ENCODE measurements at places on chromosomes 12 and 14.

- DNase-seq = peak; percentile 58
Observed at GRCh38 chr14:37595809-37596621, 586 bp downstream of the TTC6 start.

GRCh38 chr14:97866664-97867063 is 1069.5 kb downstream of the VRK1 start:
- no peak for DNase-seq

DNA sequence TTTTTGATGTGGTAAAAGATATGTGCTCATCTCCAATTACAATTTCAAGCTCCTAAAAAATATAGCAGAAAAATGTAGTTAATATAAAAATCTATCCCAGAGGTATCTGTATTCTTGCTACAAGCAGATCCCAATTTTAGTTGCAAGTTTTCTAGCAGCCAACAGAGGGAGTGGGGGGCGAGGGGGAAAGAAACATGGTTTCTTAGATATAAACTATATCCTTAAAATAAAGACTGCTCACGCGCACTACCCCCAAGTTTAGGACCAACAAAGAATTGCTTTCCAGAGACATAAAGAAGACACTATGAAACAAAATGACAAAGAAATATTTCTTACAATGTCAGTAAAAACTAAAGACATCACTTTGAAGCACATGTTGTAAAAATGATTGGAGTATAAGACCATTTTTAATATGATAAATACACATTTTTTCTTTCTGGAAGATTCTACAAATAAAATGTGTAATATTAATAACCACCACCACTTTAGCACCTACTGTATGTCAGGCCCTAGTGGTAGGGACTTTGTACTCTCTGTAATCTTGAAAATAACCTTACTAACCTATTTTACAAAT is 5.4 kb downstream of the MAGOHB start:
- no peak for DNase-seq

DNA sequence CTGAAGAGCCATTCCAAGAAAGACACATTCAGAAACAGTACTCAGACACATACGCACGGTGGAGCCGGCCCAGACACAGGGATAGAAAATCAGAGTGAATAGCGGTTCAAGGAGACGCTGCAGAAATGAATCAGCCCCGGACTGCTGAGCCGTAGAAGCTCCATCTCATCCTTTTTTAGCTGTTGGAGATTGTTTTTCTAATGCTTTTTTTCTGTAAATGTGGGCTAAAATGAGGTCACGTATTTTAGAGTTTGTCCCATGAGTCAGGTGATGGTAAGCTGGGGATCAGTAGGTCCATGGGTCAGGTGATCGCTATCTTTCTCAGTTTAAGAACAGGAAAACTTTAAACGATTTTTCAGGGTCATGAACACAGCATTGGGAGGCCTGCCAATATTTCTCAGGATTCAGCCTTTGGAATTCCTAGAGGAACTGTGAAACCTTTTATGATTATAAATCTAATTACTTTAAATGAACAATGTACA is 202.4 kb downstream of the ITPR2 start:
- DNase-seq = no peak

- no peak for DNase-seq
Observed at GRCh38 chr12:107229827-107230226, 136.5 kb upstream of the CRY1 start.

DNA sequence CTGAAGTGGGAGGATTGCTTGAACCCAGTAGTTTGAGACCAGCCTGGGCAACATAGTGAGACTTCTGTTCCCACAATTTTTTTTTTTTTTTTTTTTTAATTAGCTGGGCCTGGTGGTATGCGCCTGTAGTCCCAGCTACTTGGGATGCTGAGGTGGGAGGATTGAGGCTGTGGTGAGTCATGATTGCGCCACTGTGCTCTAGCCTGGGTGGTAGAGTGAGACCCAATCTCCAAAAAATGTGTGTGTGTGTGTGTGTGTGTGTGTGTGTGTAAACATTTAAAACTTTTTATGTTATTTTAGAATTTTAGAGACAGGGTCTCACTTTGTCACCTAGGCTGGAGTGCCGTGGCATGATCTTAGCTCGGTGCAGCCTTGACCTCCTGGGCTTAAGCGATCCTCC is 6.8 kb downstream of the PPP1R36 start:
- no peak for DNase-seq

GRCh38 chr12:109961612-109962011 is 34.6 kb downstream of the GIT2 start:
- DNase-seq = no peak

DNA sequence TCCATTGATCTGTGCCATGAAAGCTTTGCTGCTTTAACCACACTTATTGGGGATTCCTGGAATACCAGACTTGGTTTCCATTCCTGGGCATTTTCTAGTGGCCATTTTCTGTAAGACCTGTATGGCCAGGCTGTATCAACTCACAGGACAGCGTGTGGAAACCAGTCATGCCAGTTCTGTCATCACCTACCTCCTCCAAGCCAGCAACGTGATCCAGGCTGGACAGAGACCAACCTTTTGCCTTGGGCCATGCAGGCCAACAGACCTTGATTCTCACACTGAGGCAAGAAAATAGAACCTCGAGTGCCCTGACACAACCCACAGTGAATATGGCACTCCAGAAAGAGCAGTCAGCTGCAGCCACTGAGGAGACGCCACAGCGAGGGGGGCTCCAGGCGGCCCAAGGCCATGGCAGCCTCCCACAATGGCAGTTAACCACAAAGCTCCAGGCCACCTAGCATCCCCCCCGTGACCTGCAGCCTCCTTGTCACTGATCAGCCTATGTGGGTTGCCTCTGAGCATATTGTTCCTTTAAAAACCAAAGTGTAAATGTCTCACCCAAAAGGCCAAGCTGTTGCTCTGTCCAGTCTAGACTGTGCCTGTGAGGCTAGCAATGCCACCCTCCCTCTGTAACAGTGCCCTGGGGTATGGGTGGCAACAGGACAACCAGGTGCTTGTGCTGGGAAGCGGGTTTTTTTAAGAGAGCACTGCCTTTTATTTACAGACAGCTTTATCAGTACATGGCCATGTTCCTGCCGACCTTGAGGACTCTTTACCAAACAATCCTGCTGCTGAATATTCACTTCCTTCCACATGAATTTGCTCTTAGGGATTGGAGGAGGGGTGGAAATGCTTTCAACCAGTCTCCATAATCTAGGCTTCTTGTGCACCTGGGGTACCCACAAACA is 168.7 kb upstream of the HIF1A start:
- no peak for DNase-seq

DNA sequence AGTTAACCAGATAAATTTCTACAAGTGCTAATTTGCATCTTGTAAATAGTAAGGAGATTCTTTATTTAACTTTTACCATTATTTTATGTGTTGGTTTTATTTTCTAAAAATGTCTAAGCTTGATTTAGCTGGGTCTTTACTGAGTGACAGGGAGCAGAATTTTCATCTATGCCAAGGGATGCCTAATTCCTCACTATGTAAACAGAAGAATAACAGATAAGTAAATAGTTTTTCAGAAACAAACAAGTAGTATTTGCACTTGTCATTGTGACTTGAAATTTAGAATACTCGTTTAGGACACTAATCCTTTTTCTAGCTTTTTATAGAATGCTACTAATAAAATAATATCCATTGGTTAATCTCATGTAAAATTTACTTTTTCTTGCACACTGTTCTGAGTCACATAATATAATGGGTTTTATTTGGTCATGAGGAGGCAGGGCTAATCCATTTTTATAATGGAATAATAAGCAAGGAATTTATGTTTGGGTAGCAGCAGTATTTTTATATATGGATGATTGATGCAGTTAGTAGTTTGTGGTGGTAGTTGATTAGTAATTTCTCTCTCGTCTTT is 746.5 kb downstream of the SLC6A15 start:
- DNase-seq = no peak

DNA sequence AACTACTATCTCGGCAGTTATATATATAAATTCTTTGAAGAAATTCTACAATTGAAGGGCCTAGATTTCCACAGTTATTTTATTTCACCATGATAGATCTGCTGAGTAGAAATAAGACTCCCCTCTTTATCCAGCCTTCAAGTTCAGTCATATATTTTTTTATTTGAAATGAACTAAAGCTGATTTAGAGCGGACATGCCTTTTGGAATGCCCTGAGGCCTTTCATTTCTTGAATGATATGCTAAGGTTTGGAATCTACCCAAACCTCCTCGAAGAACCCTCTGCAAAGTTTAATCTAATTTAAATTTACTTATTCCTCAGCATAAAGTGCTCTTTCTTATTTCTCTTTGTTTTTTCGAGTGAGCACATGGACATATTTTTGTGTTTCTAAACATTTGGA is 15.1 kb downstream of the SIX1 start:
- no peak for DNase-seq

GRCh38 chr14:65373016-65373670 is 39.4 kb upstream of the FUT8 start:
- no peak for DNase-seq

GRCh38 chr12:67067453-67068203 is 201.5 kb upstream of the CAND1 start:
- DNase-seq = no peak

DNA sequence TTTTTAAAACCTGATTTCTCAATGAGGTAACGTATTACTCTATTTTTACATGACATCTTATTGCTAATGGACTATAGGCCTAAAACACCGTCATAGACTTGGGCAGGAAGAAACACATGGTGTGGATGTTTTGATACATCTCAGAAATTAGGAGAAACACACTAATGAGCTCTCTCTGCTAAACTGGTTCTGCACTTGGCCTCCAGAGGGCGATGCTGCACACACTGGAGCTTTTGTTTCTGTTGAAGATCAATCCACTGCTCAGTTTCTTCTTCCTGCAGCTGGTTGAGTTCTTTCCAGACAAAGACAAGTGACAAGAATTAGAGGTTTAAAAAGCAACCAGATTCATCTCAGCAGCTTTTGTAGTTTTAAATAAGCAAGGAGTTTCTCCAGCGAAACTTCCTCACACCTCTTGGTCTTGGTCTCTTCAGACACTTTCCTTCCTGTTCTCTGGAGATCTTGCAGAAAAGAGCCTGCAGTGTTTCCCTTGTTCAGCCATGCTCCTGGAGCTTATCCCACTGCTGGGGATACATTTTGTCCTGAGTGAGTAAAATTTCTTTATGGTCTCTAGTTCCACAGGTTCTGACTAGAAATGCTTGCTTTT is 178.5 kb upstream of the OR4E1 start:
- DNase-seq = peak; percentile 1

GRCh38 chr14:38168416-38168815 is 39.3 kb upstream of the SSTR1 start:
- DNase-seq = no peak

DNA sequence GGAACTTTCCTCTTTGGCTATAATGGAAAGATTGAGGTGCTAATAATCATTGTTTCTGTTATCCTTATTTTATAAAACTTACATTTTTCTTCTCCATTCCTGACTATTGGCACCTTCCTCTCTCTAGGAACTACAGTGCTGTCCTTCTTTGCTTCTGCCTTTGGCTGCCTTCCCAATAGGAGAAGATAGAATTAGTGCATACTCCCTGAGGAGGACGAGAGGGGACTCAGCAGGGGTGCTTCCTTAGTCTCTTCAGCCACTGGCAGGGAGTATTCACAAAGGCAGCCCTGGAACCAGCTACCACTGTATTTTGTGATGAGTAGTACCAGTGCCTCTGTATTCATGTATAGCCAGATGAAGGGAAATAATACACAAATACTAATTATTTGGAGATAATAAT is 208.5 kb downstream of the FOXG1 start:
- DNase-seq = no peak

DNA sequence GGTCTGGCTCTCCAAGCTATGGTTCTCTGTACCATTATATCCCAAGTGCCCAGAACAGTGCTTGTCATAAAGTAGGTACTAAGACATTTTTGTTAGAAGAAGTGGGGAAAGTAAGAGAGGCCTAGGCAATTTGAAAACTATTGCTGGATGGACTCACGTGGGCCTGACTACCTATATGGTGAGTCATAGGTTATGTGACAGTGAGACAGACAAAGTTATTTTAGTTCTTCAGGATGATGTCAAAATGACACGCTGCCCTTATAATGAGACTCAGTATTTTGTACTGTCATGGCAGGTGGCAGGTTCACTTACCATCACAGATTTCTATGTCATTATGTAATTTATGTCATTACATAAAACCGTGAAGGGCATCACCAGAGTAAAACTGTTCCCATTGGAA is 53.1 kb downstream of the PARP11 start:
- no peak for DNase-seq

DNA sequence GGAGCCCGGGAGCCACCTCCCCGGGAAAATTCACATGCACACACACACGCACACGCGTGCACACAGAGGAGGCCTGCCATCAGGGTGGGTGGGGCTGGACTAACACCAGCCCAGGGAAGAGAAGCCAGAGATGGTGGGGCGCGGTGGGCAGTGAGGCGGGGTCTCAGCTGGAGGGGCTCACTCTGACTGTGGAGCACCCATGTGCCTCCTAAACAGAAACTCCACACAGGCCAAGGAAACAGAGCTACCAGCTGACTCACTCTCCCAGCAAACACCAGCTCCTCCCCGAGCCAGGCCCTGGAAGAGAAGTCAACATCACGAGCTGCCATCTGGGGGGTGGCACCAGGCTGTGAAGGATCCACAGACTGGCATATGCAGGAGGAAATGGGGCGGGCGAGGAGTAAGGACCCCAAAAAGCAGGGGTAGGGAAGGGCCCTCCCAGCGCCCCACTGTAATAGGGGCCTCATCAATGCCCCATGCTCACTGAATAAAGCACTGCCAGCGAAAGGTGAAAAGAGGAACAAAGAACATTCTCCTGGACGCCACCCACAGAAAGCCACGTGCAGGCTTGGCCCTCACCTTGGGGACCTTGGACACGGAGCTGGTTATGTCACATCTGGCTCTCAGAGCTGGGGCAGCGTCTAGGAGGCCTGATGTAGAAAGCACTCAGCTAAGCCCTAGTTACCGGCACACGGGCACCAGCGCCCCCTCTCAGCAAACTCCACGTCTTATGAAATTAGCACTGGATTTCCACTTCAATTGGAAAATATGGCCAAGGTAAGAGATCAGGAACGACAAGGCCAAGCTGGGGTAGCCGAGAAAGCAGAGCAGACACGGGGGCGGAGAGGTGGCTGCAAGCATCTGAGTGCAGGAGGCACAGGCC is 8.4 kb upstream of the INF2 start:
- peak; percentile 68 for DNase-seq

DNA sequence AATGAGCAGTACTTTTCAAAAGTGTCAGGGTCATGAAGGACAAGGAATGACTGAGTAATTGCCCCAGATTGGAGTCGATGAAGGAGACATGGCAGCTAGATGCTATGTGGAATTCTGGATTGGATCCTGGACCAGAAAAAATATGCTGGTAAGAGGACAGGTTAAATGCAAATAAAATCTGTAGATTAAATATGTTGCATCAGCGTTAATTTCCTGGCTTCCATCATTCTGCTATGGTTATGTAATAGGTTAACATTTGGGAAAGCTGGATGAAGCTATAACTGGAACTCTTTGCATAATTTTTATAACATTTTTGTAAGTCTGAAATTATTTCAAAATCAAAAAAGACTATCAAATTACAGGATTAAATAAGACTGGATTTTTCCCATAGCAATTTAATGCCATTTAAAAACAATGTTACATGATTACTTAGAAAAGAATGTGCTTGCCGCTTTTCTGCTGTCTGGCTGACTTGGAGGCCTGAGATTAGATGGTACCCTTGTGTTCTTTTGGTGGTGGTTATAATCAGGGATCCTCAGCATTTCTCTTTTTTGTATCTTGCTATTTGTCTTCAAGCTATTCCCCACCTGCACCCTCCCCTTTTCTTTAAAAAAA is 65.1 kb downstream of the FBXW8 start:
- no peak for DNase-seq

All from HL-60 (cell line).